ENCODE measurements at places on chromosomes 12 and 14. TPM values are rescaled to one million over a fixed set of nuclear protein-coding genes. Genes with fewer than 3 reads are reported as not detected.

Gene SDSL
- total RNA-seq, result 2.4 TPM

Gene PIANP
- 0.21 TPM for total RNA-seq

Gene SSTR1
- 2.1 TPM for total RNA-seq

Gene TTC9
- total RNA-seq, result 5.0 TPM

Gene MYF5
- not detected for total RNA-seq

Gene CPNE8
- total RNA-seq, result 20.2 TPM

All from tibial nerve (tissue), 4 donors.